Stimulated activated CD4-positive, alpha-beta T cell treated with anti-CD3 and anti-CD28 coated beads, Interleukin-15, amount 100 ng/mL, for 48 hours (primary cell): ENCODE measurements at places on chromosomes 12 and 14.

- DNase-seq: no peak
Measured at GRCh38 chr12:13242936-13243335, 46.4 kb downstream of the EMP1 start.

DNA sequence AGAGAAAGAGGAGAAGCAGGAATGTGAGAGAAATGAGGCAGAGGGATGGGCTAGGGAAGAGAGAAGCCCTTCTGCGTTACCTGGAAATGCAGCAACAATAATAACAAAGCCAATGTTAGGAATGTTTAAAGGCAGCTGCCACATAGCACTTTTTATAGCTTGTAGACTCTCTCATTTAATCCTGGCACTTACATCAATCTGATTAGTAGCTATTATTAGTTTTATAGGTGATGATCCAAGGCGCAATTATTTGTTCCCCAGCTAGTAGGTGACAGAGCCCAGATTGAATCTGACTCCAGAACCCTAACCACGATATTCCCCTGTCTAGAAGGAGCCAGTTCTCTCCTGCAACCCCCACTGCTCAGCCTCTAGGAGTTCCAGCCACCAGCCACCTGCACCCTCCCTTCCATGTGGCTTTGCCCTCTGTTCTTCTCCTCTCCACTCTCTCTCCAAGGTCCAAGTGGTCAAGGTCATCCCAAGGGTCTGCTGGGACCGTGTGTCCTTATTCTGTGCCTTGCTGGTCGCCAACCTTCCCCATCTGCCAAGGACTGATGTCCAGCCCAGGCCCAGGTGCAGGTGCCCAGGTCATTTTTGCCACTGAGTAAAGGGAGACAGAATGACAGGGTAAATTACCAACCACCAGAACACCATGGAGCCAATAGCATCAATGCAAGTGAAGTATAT is 29.4 kb upstream of the CIPC start:
- DNase-seq: no peak

DNA sequence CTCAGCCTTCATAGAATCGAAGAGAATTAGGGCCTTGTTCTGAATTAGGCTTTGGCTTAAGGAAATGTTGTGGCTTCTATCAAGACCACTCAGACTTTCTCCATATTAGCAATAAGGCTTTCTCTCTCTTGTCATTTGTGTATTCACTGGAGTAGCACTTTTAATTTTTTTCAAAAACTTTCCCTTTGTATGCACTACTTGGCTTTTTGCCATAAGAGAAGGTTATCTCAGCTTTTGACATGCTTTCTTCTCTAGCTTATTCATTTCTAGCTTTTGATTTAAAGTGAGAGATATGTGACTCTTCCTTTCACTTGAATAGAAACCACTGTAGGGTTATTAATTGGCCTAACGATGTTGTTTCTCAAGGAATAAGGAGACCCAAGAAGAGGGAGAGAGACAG is 244.2 kb downstream of the GPHN start:
- DNase-seq: no peak

- DNase-seq: no peak
Measured at GRCh38 chr12:13209436-13210235, 13.1 kb downstream of the EMP1 start.

- no peak for DNase-seq
Measured at GRCh38 chr12:116466536-116466935, 92.6 kb upstream of the MAP1LC3B2 start.

- DNase-seq: no peak
Measured at GRCh38 chr12:123671876-123672275, 963 bp downstream of the TCTN2 start.

DNA sequence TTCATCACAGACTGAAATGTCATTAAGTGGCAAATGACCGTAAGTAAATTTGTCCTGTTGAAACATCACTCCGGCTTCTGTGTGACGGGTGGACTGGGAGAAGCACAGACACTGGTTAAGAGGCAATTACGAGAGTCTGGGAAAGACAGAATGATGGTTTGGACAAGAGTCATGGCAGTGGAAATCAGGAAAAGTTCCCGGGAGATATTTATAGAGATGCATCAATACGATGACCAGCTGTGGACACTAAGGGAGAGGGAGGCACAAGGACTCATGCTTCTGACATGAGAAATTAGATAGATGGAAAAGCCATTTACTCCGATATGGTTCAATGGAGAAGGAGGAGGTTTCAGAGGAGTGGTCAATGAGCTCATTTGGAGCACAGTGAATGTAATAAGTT is 27.3 kb downstream of the CKAP4 start:
- DNase-seq: no peak

DNA sequence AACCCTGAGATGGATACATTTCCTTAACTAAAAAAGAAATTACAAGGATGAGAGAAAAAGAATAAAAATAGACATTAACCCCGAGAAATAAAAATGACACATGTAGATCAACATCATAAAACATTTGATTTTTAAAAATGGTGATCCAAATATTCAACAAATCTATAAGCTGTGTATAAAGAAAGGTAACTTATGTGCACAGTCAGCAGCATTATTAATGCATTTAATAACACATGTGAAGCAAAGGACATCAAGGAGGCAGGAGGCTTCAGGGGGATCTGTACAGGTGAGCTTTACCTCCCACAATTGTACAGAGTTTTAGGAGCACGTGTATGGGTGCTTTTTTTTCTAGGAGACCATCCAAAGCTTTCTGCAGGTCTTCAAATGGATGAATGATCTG is 76.1 kb downstream of the MED13L start:
- no peak for DNase-seq

DNA sequence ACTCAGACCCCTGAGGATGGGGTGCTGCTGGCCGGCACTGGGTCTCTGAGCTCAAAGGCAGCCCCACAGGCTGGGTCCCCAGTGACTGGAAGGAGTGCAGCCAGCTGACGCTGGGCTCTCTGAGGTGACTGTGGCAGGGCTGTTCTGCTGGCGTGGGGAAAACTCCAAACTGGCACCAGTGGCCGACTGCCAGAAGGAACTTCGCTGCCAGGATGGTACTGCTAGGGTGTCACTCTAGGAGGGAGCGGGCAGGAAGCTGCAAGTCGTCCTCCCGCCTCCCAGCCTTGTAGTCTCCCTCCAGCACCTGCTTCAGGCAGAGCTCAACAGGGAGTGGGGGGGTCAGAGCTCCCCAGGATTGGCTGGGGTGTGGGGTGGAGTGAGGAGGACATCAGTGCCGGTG is 41.3 kb downstream of the CDC42BPB start:
- DNase-seq: no peak

DNA sequence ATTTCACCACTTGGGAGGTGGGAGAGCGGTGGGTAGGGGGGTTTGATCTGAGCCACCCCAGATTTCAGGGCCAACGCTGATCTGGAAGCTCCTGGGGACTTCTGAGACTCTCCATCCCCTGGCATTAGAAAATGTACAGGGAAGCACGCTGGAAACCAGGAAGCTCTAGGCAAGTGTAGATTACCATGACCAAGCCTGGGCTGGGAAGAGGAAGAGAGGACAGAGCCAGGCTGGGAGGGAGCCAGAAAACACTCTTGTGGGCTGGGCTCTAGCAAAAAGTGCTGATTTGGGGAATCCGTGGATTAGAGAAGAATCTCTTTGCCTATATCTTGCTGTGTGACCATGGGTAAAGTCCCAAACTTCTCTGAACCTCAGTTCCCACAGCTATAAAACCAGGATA is 236.7 kb downstream of the BCL11B start:
- no peak for DNase-seq

DNA sequence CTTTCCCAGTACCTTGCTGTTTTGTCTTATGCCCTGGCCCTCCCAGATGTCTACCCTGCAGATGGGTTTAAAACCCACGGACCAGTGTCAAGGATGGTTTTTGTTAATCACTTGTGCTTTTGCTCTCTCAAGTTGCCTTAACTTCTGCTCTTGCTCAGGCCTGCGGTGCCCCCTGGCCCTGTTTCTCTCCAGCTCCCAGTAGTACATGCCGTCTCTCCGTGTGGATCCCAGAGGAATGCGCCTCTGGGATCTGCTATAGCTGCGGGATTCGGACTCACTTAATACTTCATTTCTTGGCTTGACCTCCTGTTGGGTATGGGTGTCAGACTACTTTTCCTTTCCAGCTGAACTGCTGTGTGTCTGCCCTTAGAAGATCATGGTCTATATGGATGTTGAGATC is 14.5 kb downstream of the PLEKHG3 start:
- no peak for DNase-seq

DNA sequence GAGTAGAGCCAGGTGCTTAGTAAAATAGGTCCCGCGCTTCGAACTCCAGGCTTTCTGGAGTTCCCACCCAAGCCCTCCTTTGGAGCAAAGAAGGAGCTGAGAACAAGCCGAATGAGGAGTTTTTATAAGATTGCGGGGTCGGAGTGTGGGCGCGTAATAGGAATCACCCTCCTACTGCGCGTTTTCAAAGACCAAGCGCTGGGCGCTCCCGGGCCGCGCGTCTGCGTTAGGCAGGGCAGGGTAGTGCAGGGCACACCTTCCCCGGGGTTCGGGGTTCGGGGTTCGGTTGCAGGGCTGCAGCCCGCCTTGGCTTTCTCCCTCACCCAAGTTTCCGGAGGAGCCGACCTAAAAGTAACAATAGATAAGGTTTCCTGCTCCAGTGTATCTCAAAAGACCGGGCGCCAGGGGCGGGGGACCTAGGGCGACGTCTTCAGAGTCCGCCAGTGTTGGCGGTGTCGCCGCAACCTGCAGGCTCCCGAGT is 3.6 kb downstream of the SSTR1 start:
- DNase-seq: no peak

GRCh38 chr12:50197297-50197727 is 30.1 kb upstream of the CERS5 start:
- no peak for DNase-seq
